ENCODE measurements at places on chromosomes 5 and 9.

DNA sequence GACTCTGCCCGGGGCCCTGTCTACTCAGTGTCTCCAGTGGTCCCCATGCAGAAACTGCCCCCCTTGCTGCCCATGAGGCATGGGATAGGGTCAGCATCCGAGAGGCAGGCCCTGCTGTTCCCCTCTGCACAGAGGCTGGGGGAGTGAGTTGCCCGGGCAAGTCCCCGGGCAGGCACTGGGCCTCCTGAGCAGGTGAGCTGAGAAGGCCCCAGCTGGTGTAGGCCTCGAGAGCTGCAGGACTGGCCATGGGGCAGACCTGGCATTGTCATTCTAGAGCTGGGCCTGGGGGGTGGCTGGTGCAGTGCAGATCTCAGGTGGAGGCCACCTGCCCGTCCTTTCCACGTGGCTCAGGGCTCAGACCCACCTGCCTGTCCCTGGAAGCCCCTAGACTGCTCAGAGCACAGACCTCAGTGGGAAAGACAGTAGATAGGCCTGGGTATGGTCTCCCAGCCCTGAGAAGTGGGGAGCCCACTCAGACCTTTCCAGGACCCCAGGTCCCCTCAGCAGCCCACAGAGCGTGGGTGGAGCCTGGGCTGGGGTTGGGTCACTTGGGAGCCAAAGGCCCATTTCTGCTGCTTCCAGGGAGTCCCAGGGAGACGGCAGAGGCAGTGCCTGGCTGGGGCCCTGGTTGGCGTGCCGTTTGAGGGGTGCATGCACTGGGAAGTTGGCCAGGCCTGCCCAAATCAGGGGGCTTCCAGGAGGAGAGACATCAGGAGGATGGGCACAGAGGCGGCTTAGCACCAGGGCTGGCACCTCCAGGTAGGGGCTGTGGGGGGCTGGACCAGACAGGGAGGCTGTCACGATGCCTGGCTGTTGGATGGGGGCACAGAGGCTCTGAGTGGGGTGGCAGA, 4.8 kb upstream of the NOTCH1 start:
- DNase-seq, result no peak

GRCh38 chr5:97979740-97980139, 793.7 kb upstream of the RGMB start:
- no peak for DNase-seq

DNA sequence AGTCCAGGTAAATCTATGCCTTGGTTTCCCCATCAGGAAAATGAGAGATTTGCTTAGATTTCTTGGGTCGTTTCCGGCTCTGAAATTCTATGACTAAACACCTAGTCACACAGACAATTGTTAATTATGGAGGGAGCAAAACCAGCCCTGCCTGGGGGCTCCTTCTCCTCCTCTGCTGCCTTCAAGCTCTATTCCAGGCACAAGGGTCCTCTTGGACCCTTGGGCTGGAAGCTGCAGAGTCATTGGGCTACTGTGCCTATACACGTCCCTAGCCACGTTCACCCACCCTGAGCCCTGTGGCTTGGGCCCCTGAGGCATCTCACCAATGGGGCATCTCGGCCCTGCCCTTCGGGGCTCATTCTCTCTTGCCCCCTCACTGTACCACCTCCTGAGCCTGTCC, 73.8 kb upstream of the TBC1D2 start:
- no peak for DNase-seq

GRCh38 chr5:618450-618849, 6.3 kb downstream of the CEP72 start:
- DNase-seq, result no peak

DNA sequence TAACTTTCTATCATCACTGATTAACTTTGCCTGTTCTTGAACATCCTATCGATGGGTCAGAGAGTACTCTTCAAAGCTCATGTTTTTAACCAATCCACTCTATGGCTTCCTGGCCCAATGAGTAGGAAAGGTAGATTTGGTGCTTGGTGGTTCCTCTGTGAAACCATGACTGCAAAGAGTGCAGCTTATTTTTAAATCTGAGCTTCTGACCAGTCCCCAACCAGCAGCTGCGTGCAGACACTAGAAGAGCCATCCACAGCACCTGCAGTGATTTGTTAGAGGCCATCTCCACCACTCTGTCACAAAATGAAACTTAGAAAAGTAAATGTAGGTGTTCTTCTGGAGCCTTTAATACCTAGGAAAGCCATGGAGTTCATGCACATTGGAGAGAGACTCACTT, 107.3 kb upstream of the WWC1 start:
- no peak for DNase-seq

Data from globus pallidus (tissue), 1 donor.